ENCODE measurements at places on chromosomes 12 and 14. TPM values are rescaled to one million over a fixed set of nuclear protein-coding genes. Genes with fewer than 3 reads are reported as not detected.

Gene GZMH
- not detected for total RNA-seq

Gene EML1
- total RNA-seq = 80.3 TPM

Gene LTBP2
- 157 TPM for total RNA-seq

Gene KRT2
- total RNA-seq = not detected

Gene C12orf42
- total RNA-seq = not detected

Gene ALG10
- total RNA-seq = 2.0 TPM

Gene NEDD8
- 136 TPM for total RNA-seq

Gene TIGAR
- 11.5 TPM for total RNA-seq

Gene ADAMTS20
- total RNA-seq = not detected

Gene C12orf54
- total RNA-seq = not detected

Gene TSPAN19
- total RNA-seq = not detected
